Breast epithelium (tissue), 4 donors: ENCODE measurements at places on chromosomes 3 and 15. TPM values are rescaled to one million over a fixed set of nuclear protein-coding genes. Genes with fewer than 3 reads are reported as not detected.

Gene SLITRK3
- total RNA-seq, result 0.59 TPM

Gene CCDC54
- total RNA-seq, result 0.33 TPM

Gene ADIPOQ
- total RNA-seq, result 2,151 TPM

- no peaks in the 10 kb centered on the region for H3K36me3 ChIP-seq
- no peak overlapping the region for H3K4me3 ChIP-seq
- no peaks in the 10 kb centered on the region for H3K27me3 ChIP-seq
- DNase-seq, result no peak
- H3K4me1 ChIP-seq, result no peaks in the 10 kb centered on the region
Measured at GRCh38 chr15:86558252-86558651, 478.6 kb downstream of the AGBL1 start.

GRCh38 chr3:60742606-60743145 is 508.6 kb downstream of the FHIT start:
- no peaks in the 10 kb centered on the region for H3K27me3 ChIP-seq
- no peak overlapping the region for H3K4me3 ChIP-seq
- no peak overlapping the region for H3K27ac ChIP-seq
- no peaks in the 10 kb centered on the region for H3K4me1 ChIP-seq
- DNase-seq, result no peak
- H3K36me3 ChIP-seq, result no peaks in the 10 kb centered on the region

- H3K27ac ChIP-seq, result no peak overlapping the region
- DNase-seq, result no peak
- H3K4me3 ChIP-seq, result no peak overlapping the region
Measured at GRCh38 chr15:39961051-39961450, 27.1 kb downstream of the EIF2AK4 start.

DNA sequence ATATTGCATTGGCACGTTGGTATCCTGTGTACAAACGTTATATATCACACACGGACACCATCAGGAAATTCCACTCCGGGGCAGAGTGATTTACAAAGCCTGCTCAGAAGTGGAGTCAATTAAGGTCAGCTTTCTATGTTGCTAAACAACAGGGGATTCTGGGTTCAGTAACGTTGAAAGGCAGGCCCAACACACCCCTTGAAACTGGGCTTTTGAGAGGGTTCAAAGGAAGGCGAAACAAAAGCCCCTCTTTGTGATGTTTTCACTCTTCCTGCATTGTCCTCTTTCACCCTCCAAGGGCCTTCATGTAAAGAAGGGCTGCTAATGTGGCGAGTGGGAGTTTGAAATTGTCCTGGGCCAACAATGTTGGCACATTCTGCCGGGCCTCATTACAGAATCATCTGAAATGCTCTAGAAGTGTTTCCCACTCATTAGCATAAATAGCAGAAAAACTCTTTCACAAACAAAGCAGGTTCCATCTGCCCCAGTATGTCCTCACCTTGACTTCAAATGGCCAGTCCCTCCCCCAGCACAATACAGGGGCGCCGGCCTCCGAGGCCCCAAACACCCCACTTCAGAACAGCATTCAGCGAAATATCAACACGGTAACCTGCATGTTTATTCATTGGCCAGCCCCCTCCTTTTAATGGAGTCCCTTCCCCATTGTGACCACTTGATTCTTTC is 76.4 kb downstream of the HES1 start:
- H3K4me3 ChIP-seq, result no peak overlapping the region
- peak overlapping the region; percentile 20 for H3K27ac ChIP-seq
- no peaks in the 10 kb centered on the region for H3K36me3 ChIP-seq
- H3K27me3 ChIP-seq, result no peaks in the 10 kb centered on the region

DNA sequence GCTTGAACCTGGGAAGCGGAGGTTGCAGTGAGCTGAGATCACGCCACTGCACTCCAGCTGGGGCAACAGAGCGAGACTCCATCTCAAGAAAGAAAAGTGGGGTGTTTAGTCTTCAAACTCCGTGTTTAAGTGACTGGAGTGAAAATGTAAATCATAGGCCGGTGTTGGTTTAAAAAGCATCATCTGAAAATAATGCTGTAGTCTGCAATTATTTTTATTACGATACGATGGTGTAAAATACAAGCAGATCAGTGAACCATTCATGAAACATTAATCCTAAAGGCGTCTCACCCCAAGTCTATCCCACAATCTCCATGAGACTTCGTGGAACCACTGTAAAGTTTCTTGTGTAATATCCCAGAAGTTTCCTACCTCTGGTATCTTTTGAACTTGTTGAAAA is 6.3 kb downstream of the CTNNB1 start:
- peak overlapping the region; percentile 16 for H3K27ac ChIP-seq
- no peak overlapping the region for H3K4me3 ChIP-seq
- no peaks in the 10 kb centered on the region for H3K36me3 ChIP-seq
- DNase-seq, result no peak
- H3K27me3 ChIP-seq, result no peaks in the 10 kb centered on the region
